ENCODE measurements at places on chromosomes 2 and 18.

GRCh38 chr2:67534745-67535144 is 137.6 kb downstream of the ETAA1 start:
- no peak for DNase-seq

- no peak for DNase-seq
Measured at GRCh38 chr2:23452372-23452771, 67.4 kb downstream of the KLHL29 start.

DNA sequence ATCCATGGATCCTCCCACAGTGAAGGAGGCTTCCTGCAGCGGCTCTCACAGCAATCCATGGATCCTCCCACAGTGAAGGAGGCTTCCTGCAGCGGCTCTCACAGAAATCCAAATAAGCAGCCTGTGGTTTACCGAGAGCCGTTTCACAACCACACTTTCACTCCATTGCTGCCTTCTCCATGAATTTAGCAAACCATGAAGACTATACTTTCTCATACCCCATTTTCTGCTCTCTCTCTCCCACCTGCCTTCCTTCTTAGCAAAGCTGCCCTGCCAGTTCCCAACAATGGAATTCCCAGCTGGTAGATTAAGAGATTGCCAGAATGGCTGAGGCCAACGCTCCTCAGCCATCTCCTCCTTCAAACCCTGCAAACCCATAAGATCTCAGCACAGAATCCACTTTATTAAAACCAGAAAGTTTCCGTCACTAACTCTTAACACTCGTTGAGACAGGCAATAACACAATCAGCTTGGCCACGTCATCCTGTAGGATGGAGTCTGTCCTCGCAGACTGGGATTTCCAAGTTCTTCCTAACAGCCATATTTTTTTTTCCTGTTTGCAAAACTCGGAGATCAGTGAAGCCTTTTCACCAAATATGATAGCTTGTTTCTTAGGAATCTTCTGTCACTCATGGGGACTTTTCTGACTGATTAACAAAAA is 162.2 kb downstream of the PXDN start:
- no peak for DNase-seq

- no peak for DNase-seq
Measured at GRCh38 chr18:61714421-61714820, 178.4 kb downstream of the RNF152 start.
